Activated CD4-positive, alpha-beta T cell treated with anti-CD3 and anti-CD28 coated beads, Interleukin-2, amount 10 ng/mL, durations not matched to agents 7 days and 5 days (primary cell): ENCODE measurements at places on chromosomes 13 and 19. TPM values are rescaled to one million over a fixed set of nuclear protein-coding genes. Genes with fewer than 3 reads are reported as not detected.

Gene MADCAM1
- not detected for total RNA-seq

Gene GJB6
- total RNA-seq = 6.1 TPM

Gene FPR2
- not detected for total RNA-seq

Gene C19orf38
- 2.4 TPM for total RNA-seq

Gene ZNF93
- 14.7 TPM for total RNA-seq

Gene IGFL3
- total RNA-seq = not detected

Gene SHC2
- not detected for total RNA-seq

Gene NLRP9
- total RNA-seq = not detected

Gene SOX1
- not detected for total RNA-seq

Gene MEIS3
- total RNA-seq = not detected

Gene FCER2
- 0.30 TPM for total RNA-seq

Gene S1PR2
- 6.1 TPM for total RNA-seq

DNA sequence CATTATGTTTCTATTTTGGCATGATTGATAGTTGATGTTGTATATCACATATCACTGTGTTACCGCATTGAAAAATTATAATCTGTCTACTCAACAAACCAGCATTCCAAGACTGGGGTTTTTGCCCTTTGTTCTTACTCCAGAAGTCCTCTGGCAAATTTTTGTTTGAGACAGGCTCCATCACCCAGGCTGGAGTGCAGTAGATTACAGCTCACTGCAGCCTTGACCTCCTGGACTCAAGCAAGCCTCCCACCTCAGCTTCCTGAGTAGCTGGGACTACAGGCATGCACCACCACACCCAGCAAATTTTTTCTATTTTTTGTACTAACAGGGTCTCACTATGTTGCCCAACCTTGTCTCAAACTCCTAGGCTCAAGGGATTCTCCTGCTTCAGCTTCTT is 741.0 kb downstream of the PCDH9 start:
- no peak overlapping the region for H3K4me3 ChIP-seq
- DNase-seq = no peak
- no peak overlapping the region for H3K27ac ChIP-seq
- no peaks in the 10 kb centered on the region for H3K27me3 ChIP-seq
- no peaks in the 10 kb centered on the region for H3K36me3 ChIP-seq

- peaks cover 7% of the 10 kb centered on the region for H3K4me1 ChIP-seq
- H3K27ac ChIP-seq = no peak overlapping the region
- DNase-seq = peak; percentile 71
- H3K27me3 ChIP-seq = peaks cover 3% of the 10 kb centered on the region
- no peak overlapping the region for H3K4me3 ChIP-seq
Observed at GRCh38 chr19:42433503-42434260, 6.5 kb upstream of the LIPE start.

DNA sequence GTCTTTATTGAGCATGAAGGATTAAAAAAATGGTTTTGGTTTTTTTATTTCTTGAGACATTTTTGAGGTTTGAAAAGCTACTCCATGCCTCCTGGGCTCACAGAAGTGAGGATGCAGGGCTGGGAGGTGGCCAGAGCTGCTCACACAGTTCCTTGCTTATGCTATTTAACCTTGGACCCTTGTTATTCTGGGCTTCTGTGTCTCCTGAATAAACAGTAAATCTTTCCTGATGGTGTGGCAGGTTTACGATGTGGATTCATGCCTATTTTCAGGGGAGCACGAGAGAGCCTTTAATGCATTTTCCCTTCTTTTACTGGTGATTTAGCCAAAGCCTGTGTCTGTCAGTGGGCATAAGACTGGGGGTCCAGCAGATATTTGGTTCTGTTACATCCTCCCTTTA is 34.3 kb upstream of the PCDH8 start:
- H3K27ac ChIP-seq = no peak overlapping the region
- H3K36me3 ChIP-seq = no peaks in the 10 kb centered on the region
- no peak for DNase-seq
- no peak overlapping the region for H3K4me3 ChIP-seq

DNA sequence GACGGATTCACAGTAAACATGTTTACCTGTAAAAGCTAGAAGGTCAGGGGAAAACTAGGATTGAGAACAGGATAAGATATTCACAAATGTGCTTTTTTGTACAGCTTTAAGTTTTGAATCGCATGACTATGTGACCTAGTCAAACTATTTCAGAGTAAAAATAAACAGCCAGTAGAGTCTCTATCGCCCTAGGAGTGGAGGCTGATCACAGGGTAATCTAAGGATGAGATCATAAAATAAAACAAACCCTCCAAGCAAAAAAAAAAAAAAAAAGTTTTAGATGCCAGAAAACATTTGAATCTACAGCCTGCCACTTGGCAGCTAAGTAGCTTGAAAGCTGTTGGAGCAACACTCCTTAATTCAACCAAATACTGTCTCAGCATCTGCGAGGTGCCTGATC is 26.8 kb downstream of the ZNF350 start:
- H3K4me3 ChIP-seq = no peak overlapping the region
- H3K4me1 ChIP-seq = no peaks in the 10 kb centered on the region
- H3K27me3 ChIP-seq = no peaks in the 10 kb centered on the region
- H3K27ac ChIP-seq = no peak overlapping the region

DNA sequence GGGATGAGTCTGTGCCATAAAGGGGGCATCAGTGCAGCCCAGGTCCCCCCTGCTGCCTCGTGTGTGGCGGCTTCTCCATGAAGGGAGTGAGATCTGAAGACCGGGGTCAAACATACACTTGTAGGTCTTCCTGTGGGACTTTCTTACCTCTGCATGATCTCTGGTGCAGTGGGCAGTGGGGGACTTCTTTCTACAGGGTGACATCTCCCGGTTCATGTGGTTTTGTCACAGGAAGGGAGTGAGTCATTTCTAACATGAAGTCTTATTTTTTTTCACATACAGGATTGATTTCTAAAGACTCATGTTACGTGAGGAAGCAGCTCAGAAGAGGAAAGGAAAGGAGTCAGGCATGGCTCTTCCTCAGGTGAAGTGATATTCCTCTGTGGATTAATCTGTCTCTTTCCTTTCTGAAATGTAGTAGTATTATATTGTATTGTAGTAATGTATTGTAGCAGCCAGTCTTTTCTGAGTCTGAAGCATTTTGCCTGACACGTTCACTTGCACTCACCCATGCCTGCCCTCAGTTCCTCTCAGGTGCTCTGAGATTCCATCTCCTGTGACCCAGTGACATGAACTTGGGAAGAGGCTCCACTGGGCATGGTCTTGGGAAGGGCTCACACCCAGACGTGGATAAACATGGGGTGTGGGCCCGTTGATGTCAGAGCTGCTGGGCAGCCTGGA is 15.7 kb downstream of the ZNF808 start:
- H3K27me3 ChIP-seq = no peaks in the 10 kb centered on the region
- H3K4me1 ChIP-seq = peaks cover 26% of the 10 kb centered on the region
- H3K27ac ChIP-seq = peak overlapping the region; percentile 58
- DNase-seq = peak; percentile 36

- H3K36me3 ChIP-seq = no peaks in the 10 kb centered on the region
- H3K4me1 ChIP-seq = no peaks in the 10 kb centered on the region
- no peak overlapping the region for H3K27ac ChIP-seq
- no peaks in the 10 kb centered on the region for H3K27me3 ChIP-seq
Observed at GRCh38 chr19:688214-688613, 7.0 kb downstream of the PRSS57 start.

- no peaks in the 10 kb centered on the region for H3K27me3 ChIP-seq
- no peaks in the 10 kb centered on the region for H3K36me3 ChIP-seq
- no peak overlapping the region for H3K27ac ChIP-seq
- no peak for DNase-seq
- H3K4me3 ChIP-seq = no peak overlapping the region
- H3K4me1 ChIP-seq = no peaks in the 10 kb centered on the region
Observed at GRCh38 chr13:97133955-97134354, 88.2 kb upstream of the MBNL2 start.

GRCh38 chr13:80572308-80572922 is 231.5 kb upstream of the SPRY2 start:
- no peak overlapping the region for H3K4me3 ChIP-seq
- no peak overlapping the region for H3K27ac ChIP-seq
- no peaks in the 10 kb centered on the region for H3K27me3 ChIP-seq
- no peaks in the 10 kb centered on the region for H3K4me1 ChIP-seq
- no peak for DNase-seq

DNA sequence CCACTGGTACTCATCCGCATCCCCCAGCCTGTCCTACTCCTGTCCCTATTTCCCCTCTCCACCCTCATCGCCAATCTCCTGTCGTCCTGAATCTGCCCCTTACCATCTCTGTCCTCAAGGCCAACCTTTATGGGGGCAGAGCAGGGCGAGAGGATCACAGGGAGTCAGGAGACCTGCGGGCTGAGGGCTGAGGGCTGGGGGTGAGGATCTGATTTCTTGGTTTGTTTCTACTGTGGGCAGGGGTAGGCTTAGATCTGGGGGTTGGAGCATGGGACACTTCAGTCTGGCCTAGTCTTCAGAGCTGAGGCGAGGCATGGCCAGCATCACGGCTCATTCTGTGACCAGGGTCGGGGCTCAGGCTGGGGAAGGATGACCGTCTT is 16.5 kb upstream of the ERCC1 start:
- H3K4me3 ChIP-seq = peak overlapping the region; percentile 71
- no peaks in the 10 kb centered on the region for H3K36me3 ChIP-seq
- peak overlapping the region; percentile 78 for H3K27ac ChIP-seq
- peaks cover 36% of the 10 kb centered on the region for H3K4me1 ChIP-seq
- no peak for DNase-seq

GRCh38 chr19:38351865-38352395 is 16.3 kb downstream of the CATSPERG start:
- no peaks in the 10 kb centered on the region for H3K4me1 ChIP-seq
- H3K27me3 ChIP-seq = peaks cover 2% of the 10 kb centered on the region
- no peak overlapping the region for H3K4me3 ChIP-seq
- no peak for DNase-seq
- no peaks in the 10 kb centered on the region for H3K36me3 ChIP-seq
- no peak overlapping the region for H3K27ac ChIP-seq

- no peak overlapping the region for H3K4me3 ChIP-seq
- no peak overlapping the region for H3K27ac ChIP-seq
- DNase-seq = no peak
- no peaks in the 10 kb centered on the region for H3K4me1 ChIP-seq
Observed at GRCh38 chr13:50334115-50334778, 319.0 kb downstream of the KCNRG start.

- H3K4me3 ChIP-seq = no peak overlapping the region
- H3K27ac ChIP-seq = no peak overlapping the region
- H3K4me1 ChIP-seq = peaks cover 25% of the 10 kb centered on the region
- no peaks in the 10 kb centered on the region for H3K27me3 ChIP-seq
- H3K36me3 ChIP-seq = peaks cover 1% of the 10 kb centered on the region
- no peak for DNase-seq
Observed at GRCh38 chr19:17423429-17424208, 3.8 kb downstream of the MVB12A start.

GRCh38 chr13:61024046-61024445 is 391.6 kb downstream of the PCDH20 start:
- no peaks in the 10 kb centered on the region for H3K27me3 ChIP-seq
- H3K4me1 ChIP-seq = no peaks in the 10 kb centered on the region
- no peak for DNase-seq
- H3K27ac ChIP-seq = no peak overlapping the region
- H3K4me3 ChIP-seq = no peak overlapping the region

DNA sequence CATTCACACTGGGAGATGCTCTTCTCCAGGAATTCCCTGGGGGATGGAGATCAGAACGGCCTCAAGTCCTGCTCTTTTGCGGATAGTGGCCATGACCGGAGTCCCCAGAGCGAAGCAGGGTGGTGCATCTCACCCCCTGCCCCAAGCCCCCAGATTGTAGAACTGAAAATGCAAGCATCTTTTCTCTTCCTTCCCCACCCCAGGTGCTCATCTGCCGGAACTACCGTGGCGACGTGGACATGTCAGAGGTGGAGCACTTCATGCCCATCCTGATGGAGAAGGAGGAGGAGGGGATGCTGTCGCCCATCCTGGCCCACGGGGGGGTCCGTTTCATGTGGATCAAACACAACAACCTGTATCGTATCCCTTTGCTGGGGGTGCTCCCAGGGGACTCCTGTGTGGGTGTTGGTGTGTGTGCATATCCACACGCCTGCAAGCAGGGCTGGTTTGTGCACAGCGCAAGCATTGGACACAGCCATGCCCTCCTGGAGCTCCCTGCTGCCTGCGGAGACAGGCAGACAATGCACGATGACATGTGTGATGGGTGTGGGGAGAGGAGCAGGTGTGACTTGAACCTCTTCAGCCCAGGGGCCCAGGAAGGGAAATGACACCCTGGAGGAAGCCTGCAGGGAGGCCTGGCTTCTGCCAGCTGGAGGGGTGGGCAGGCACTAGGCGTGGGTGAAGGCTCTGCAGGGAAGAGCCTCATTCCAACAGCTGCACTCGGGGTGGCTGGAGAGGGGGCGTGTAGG is 5.7 kb downstream of the AP1M1 start:
- peaks cover 48% of the 10 kb centered on the region for H3K4me1 ChIP-seq
- H3K27ac ChIP-seq = peak overlapping the region; percentile 57
- peaks cover 53% of the 10 kb centered on the region for H3K36me3 ChIP-seq

DNA sequence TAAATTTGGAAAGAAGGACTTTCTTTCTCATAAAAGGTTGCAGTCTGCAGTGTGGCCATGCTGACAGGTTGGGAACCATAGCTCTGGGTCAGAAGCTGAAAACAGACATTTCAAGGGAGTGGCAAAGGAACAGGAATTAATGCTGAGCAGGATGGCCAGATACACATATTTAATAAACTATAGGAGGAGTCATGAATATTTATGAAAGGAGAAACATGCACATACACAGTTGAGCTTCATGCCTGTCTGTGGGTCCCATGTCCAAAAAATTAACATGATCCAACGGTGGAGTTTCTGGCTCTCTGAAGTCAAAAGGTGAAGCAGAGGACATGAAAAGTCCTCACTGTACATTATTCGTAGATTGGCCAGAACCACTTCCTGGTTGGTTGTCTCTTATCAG is 2556.0 kb downstream of the PCDH9 start:
- no peaks in the 10 kb centered on the region for H3K36me3 ChIP-seq
- no peak overlapping the region for H3K4me3 ChIP-seq
- DNase-seq = no peak

GRCh38 chr13:107275945-107276614 is 708.1 kb upstream of the ARGLU1 start:
- H3K27ac ChIP-seq = no peak overlapping the region
- H3K36me3 ChIP-seq = no peaks in the 10 kb centered on the region
- no peaks in the 10 kb centered on the region for H3K27me3 ChIP-seq

DNA sequence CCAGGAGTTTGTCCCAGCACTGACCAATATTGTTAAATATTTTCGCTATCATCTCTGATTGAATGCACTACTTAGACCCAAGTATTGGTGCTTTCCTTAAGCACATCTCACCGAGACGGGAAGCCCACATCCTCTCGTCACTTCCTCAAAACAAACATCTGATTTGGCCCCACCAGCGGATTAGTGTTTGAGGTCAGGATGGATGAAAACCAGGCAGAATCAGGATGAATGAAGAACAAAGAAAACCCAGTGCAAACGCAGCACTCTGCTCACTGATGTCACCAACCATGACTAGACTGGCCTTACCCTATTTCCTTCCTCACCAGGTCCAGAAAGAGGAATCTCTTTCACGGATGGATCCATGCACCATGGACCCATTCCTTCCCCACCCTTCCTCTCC is 6.0 kb downstream of the PLAUR start:
- peak overlapping the region; percentile 78 for H3K27ac ChIP-seq
- H3K27me3 ChIP-seq = no peaks in the 10 kb centered on the region
- H3K36me3 ChIP-seq = peaks cover 39% of the 10 kb centered on the region
- peak overlapping the region; percentile 41 for H3K4me3 ChIP-seq
